ENCODE measurements at places on chromosomes 1 and 21.
A peak's percentile ranks its signal among the peaks of the same experiment; 100 is the strongest.

- no peak for DNase-seq
Observed at GRCh38 chr1:87367549-87367948, 38.9 kb downstream of the LMO4 start.

DNA sequence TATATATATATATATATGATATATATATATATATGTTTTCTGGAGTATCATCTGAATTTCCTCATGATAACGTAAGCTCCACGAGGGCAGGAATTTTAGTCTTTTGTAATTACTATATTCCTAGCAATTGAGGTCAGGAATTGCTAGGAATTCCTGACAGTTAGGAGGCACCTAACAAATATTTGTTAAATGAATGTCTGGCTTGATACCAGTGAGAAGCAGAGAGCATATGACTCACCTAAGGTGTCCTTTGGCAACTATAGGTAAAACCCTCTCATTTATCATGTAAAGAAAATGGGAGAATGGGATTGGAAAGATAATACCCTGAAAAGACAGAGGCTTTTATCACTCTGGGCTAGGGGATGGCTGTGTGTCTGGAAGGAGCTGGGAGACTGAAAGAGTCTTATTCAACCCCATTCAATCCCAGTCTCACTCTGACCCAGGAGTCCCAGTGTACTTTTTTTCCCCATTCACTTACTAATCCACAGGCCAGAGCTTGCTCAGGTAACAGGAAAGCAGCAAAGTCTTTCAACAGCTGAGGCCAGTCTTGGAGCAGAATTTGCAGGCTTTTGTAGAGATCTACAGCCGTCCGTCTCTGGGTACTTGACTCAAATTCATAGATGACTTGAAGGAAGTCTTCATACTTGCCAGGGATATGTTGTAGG, 71.2 kb downstream of the DAP3 start:
- no peak for DNase-seq

DNA sequence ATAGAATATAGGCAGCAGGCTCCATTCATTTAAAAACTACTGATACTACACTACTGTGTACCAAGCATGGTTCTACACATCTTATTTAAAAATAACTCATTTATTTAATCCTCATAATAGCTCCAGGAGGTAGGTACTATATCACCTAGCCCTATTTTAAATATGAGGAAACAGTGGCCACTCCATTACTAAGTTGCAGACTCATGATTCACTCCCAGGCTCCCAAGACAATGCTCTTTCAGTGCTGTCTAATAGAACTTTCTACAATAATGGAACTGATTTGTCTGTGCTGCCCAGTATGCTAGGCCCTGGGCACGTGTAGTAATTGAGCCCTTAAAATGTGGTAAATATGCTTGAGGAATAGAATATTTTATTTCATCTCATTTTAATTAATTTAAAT, 357.1 kb downstream of the LTN1 start:
- DNase-seq, result no peak

- DNase-seq, result no peak
Observed at GRCh38 chr1:203521812-203522211, 27.9 kb downstream of the OPTC start.

DNA sequence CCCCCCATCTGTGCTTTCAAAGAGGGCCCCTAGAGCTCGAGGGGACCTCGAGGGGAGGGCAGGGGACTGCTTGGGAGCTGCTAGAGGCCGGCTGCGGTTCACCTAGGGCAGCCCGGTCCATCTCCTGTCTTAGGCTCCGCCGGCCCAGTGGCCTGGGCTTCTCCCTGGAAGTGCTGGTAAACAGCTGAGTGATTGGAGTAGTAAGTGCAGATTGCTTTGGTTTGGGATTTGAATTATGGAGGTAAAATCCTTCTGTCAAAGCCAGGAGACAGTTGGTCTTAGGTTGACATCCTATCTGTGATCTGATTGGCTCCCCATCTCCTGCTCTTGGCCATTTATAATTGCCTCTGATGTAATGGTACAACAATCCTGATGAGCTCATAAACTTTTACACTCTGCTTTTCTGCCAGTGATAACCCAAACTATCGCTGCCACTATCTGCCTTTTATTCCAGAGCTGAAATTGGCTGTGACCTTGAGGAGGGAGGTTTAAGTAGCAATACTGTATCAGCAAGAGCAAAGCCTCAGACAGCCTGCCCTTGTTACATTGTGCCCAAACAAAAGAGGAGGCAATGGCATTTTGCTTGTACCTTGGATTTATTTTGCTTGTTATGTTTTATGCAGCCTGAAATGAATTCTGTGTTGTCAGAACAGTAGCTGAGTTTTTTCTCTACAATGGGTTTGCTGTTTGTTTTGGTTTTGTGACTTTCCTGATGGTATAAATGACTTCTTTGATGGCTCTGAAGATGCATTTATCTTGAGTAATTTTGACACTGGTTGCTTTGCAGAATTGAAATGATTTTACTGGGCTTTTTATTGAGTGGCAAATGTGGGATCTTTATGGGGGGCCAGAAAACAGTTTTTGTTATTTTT, 2.4 kb downstream of the ARID1A start:
- peak; percentile 91 for DNase-seq

Measured in NCI-H510A treated with DMSO at 0.1 percent for 48 hours (cell line).